ENCODE measurements at places on chromosomes 2 and 18.

DNA sequence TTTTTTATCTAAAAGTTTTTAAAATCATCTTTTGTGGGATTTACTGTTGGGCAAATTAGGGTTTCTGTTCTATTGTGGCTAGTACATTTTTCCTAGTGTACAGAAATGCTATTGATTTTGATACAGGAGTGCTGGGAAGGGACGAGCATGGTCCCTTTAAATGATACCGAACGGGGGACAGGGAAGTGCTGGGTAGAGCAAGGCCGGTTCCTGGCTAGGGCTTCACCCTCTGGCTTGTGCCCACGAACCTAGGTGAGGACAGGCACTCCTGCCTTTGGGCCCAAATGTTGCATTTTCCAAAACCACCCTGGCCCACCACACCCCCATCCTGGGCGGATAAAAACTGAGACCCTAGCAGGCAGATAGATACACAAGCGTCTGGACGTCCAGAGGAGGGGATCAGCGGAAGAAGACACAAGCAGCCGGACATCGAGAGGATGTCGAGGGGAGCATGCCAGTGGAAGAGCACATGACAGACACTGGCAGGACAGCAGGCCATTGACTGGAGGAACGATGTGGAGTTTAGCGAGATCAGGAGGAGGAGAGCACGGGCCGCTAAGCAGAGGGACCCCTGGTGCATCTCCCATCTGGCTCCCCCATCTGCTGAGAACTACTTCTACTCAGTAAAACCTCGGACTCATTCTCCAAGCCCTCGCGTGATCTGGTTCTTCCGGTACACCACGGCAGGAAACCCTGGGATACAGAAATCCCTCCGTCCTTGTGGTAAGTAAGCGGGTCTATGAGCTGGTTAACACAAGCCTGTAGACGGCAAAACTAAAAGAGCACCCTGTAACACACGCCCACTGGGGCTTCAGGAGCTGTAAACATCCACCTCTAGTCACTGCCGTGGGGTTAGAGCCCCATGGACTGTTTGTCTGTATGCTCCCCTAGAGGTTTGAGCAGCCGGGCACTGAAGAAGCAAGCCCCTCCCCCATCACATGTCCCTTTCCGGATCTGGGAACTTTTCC is 13.5 kb upstream of the CALCRL start:
- DNase-seq: peak; percentile 7

- DNase-seq: peak; percentile 66
Measured at GRCh38 chr2:97663626-97663961, 250 bp downstream of the ACTR1B start.

DNA sequence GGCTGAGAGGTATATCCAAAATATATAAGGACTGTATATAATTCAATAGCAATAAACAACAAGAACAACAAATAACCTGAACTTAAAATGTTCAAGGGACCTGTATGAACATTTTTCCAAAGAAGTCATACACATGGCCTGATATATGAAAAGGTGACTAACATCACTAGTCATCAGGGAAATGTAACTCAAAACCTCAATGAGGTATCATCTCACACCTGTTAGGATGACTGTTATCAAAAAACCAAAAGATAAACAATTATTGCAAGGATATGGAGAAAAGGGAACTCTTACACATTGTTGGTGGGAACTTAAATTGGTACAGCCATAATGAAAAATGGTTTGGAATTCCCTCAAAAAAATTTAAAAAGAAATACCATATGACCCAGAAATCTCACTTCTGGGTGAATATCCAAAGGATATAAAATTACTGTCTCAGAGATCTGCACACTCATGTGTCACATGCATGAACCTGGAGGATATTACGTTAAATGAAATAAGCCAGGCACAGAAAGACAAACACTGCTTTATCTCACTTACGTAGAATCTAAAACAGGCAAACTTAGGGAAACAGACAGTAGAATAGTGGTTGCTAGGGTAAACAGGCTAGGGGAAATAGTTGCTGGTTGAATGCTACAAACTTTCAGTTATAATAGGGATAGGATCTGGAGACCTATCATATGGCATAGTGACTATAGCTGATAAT is 334.5 kb upstream of the MMADHC start:
- no peak for DNase-seq

- DNase-seq: no peak
Measured at GRCh38 chr2:174012347-174013314, 47.5 kb upstream of the SP3 start.

All from NCI-H2227 treated with DMSO at 0.1 percent for 48 hours (cell line).